ENCODE measurements at places on chromosomes 11 and 22.

- no peak for DNase-seq
Measured at GRCh38 chr22:29272624-29273023, 4.6 kb downstream of the EWSR1 start.

DNA sequence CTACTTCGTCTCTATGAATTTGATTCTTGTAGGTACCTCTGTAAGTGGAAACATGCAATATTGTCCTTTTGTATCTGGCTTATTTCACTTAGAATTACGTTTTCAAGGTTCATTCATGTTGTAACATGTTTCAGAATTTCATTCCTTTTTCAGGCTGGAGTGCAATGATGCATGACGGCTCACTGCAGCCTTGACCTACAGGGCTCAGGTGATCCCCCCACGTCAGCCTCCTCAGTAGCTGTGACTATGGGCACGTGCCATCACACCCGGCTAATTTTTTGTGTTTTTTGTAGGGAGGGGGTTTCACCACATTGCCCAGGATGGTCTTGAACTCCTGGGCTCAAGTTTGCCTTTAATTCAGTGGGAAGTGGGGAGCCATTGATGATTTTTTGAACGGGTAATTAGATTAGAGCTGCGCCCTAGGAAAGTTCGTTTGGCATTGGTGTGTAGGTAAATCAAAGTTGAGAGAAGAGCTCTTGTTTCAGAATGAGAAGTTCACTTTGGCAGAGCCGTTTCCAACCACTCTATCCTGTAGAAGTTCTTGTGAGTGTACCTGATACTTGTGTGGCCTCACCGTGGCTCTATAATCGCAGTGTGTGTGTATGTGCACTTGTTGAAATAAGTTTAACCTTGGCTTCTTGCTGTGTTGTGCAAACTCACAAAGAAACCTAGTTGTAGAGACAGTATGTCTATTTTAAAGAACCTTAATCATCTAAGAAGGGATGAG lies 115.9 kb downstream of the NAV2 start:
- no peak for DNase-seq

- peak; percentile 63 for DNase-seq
Measured at GRCh38 chr11:110295531-110296225, 736 bp downstream of the RDX start.

GRCh38 chr11:39542460-39542859 lies 1917.0 kb downstream of the LRRC4C start:
- no peak for DNase-seq

- DNase-seq: no peak
Measured at GRCh38 chr11:115298300-115299012, 205.8 kb downstream of the CADM1 start.

- DNase-seq: peak; percentile 11
Measured at GRCh38 chr11:77580712-77581337, 8.9 kb upstream of the AQP11 start.

DNA sequence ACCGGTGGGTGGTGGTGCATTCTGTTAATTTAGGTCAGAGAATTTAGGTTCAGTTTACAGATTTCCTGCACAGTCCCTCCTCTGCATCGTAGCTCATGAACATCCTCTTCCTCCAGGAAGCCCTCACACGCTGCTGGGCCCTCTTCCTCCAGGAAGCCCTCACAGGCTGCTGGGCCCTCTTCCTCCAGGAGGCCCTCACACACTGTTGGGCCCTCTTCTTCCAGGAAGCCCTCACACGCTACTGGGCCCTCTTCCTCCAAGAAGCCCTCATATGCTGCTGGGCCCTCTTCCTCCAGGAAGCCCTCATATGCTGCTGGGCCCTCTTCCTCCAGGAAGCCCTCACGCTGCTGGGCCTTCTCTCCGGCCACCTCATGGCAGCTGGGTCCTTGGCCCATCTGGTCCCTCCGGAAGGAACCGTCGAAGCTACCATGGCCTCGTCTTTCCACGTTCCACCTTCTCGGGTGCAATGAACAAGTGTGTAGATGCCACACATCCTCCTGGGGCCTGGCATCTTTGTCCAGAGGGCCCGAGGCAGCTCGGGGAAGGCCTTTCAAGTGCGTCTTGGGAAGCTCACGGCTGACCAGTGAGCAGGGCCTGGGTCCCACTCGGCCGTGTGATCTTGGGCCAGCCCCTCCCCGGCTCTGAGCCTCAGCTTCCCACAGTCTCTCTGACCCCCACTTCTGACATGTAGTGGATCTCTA lies 58.9 kb upstream of the PPARA start:
- DNase-seq: no peak

DNA sequence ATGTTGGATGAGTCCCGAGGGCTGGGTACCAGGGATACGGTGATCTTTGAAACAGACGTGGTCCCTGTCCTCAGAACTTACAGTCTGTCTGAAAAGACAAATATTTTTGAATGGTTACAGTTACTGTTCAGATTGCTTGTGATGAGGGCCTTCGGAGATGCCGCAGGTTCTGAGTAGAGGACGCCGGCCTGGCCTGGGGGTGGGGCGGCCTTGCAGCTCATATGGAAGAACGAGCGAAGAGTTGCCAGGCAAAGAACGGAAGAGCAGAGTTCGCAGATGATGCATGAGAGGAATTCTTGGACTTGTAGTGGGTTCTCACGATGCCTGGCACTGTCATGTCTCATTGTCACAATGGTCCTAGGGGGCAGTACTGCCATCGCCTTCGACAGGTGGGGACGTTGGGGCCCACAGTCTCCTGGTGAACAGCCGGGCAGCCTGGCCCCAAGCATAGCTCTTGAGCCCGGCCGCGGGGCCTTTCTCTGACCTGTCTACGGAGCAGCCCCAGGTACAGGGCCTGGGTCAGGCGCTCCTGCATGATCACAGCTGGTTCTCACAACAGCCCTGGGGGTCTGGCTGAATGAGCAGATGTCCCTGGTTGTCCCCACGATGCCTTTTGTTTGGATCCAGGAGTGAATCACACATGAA lies 60.9 kb upstream of the PARVG start:
- DNase-seq: no peak

DNA sequence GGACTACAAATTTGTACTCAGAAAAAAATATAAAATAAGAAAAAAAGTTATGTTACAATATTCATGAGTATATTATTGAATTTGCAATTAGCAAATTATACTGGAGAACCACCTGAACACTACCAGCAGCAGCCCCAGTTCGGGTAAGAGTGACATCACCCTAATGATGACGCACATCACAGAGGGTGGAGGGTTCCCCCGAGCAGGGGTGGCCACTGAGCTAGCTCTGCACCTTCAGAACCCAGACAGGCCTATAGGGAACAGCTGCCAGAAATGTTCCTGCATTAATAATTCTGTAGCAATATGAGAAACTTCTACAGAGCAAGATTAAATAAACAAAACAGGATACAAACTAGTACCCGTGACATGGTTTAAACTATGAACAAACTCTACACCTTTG lies 17.5 kb upstream of the ARAP1 start:
- DNase-seq: no peak

GRCh38 chr11:125072218-125072960 lies 9.3 kb downstream of the SLC37A2 start:
- no peak for DNase-seq

DNA sequence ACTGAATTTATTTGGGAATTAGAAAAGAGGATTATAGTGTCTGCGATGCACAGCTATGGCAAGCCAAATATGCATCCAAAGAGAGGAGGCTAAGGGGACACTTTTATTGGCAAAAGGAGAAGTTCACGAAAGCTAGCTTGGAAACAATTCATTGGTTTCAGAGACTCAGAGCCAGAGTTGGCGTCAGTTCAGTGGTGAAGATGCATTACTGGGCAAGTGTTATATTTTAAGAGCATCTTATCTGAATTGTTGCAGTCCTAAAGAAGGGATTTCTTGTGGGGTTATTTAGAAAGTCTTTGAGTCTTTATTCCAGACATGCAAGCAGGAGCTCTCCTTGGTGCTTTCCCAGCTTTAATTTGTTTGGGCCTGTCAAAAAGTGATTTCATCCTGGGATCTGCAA lies 15.0 kb downstream of the CLDN5 start:
- no peak for DNase-seq

- no peak for DNase-seq
Measured at GRCh38 chr11:99366546-99366945, 345.8 kb downstream of the CNTN5 start.

DNA sequence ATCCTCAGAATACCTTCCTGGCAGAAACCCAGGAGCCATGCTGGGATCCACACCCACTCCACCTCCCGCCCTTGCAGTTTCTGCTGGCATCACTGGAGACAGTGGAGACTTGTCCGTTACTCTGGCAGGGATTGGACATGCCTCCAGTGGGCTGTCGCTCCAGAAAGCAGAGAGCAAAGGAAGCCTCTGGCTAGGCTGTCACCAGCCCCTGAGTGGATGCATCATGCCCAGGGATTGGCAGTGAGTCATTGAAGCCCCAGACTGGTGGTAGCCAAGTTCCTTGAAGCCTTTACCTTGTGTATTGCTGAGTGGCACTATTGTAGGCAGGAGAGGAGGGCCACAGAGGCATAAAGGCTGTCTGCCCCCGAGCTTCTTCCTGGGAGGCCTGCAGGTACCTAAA lies 34.8 kb upstream of the E2F8 start:
- DNase-seq: no peak

GRCh38 chr11:26731084-26731456 lies 9.2 kb upstream of the SLC5A12 start:
- DNase-seq: no peak

DNA sequence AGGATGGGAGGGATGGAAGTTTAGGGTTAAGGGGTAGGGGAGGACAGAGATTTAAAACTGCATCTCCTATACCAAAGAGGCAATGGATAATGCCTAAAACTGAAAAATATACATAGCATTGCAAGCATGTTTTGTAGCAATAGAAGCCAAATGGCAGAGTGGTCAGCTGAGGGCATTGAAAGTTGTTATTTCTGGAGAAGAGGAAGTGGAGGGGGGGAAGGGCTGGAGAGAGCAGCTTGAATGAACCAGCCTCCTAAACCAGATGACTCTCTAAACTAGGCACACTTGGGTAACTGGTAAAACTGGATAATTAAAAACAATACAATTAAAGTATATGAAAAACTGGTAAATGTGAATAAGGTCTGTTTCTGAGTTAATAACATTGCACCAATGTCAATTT lies 70.3 kb upstream of the TP53I11 start:
- peak; percentile 56 for DNase-seq

DNA sequence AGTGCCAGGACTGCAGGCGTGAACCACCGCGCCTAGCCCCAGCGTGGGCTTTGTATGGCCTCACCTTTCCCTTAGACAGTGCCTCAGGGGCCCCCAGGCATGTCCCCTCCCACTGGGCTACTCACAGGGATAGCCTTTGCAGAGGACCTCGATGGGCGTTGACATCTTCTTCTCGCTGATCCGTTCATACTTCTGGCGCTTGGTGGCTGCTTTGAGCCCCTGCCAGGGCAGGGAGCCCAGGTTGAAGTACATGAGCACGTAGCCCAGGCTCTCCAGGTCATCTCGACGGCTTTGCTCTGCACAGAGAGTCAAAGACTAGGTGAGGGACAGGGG lies 17.5 kb downstream of the CSNK1E start:
- DNase-seq: no peak

- DNase-seq: no peak
Measured at GRCh38 chr11:117068303-117068860, 29.8 kb downstream of the SIK3 start.

DNA sequence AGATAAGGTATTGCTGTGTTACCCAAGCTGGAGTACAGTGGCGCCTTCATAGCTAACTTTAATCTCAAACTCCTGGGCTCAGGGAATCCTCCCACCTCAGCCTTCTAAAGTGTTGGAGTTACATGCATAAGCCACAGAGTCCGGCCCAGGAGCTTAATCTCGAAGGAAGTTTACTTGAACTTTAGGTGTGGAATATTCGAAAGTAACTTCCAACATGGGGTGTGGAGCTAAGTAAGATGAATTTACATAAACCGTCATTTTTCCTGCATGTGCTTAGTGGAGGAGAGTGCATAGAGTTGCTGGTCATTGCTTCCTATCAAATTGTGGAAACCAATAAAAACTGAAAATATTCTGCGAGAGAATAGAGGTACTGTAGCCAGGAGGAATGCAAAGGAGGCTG lies 1.5 kb downstream of the ATG13 start:
- no peak for DNase-seq

DNA sequence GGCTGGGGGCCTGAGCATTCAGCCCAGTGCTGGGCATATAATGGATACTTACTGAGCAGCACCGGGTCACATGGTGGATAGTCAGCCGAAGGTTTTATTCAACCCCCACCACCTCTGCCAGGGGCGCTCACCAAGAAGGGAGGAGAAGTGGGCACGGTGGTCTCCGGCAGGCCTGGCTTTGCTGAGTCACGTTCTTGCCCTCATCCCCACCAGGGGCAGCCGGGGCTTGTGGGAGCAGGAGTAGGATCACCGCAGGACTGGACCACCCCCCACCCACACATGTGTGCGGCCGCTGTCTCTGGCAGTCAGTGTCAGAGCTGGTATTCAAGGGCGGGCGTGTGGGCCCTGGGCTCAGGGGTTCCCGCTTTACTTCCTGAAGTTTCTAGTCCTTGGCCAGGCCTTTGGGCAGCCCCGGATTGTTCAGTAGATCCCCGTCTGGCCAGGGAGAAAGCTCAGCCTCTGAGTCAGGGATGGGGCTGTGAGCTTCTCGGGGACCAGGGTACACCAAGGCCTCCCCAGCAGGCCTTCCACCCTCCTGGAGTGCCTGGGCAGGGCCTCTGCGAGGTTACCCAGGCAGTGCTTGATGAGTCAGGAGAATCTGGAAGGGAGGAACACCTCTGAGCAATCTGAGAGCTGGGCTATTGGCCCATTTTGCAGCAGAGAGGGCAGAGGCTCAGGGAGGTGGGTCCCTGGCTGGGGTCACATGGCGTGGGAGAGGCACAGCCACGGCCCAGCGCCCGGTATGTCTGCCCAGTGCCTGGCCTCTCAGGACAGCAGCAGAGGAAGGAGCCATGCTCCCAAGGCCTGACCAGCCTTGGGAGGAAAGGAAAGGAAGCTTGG lies 60.6 kb downstream of the RTL6 start:
- no peak for DNase-seq

- no peak for DNase-seq
Measured at GRCh38 chr11:24688981-24689380, 192.1 kb downstream of the LUZP2 start.

DNA sequence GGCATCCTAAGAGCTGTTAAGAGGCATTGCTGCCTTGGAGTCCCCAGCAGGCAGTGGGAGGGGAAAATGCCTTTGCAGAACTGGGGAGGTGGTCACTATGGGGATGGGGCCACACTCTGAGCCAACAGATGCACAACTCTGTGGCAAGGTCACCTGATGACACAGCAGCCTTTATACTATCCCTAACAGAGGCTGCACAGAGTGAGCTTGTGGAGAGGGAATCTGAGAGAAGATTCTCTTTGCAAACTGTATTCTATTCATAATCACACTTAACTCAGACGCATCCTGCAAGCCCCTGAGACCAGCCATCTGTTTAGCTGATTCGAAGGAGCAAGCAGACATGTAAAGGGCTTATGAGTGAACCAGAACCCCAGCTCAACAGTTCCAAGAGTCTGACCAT lies 49.0 kb upstream of the TTC12 start:
- no peak for DNase-seq

GRCh38 chr11:60485987-60486386 lies 6.6 kb upstream of the MS4A12 start:
- DNase-seq: peak; percentile 1

GRCh38 chr11:46099963-46100316 lies 21.3 kb downstream of the PHF21A start:
- DNase-seq: peak; percentile 15

All from lung microvascular endothelial cell (primary cell).